ENCODE measurements at places on chromosomes 5 and 9.

- DNase-seq: no peak
These were observed 313.6 kb upstream of the PIK3R1 start for GRCh38 chr5:67901814-67902496.

- DNase-seq: no peak
These were observed 422.9 kb downstream of the EBF1 start for GRCh38 chr5:158676642-158677469.

DNA sequence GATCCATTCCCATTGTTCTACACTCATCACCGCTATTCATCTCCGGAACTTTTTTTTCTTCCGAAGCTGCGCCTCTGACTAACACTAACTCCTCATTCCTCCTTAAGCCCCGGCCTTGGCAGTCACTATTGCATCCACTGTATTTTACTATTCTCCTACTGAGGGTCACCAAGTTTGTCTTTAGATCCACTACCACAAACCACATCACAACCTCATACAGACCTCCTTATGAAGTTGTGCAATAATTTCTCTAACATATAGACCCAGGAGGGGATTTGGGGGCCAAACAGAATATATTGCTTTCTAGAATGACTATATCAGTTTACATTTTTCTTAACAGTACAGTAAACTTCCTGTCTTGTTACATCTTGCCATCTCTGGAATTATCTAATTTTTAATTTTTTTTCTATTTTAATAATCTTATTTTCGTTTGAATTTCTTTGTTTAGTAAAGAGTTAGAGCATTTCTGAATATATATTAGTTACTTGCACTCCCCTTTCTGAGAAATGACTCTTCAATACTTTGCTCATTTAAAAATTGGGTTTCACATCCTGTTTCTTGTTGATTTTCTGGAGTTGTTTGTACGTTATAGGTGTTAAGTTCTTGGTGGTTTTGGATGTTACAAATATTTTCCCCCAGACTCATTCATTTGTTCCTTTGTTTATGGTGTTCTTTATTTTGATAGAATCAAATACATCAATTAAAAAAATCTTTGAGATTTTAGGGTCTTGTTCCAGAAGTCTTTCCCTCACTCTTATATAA is 37.1 kb downstream of the DMRT2 start:
- DNase-seq: no peak

- no peak for DNase-seq
These were observed 72.1 kb downstream of the C9orf152 start for GRCh38 chr9:110135846-110136245.

GRCh38 chr5:137190441-137190840 is 308.7 kb downstream of the SPOCK1 start:
- DNase-seq: no peak

GRCh38 chr9:126842977-126843799 is 17.3 kb upstream of the ZBTB34 start:
- no peak for DNase-seq

DNA sequence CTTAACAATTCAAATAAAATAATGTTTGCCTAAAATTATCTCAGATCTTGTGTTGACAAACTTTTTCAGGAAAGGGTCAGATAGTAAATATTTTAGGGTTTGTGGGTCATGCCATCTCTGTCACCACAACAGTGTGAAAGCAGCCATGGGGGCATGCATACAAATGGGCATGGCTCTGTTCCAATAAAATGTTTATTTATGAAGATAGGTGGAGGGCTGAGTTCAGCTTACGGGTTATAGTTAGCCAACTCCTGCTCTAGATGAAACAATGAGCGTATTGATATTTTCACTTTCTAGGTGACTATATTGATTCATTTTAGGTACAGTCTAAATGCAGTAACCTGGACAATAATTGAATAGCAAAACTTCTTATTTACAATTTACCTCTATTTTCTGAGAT is 533.8 kb upstream of the CLINT1 start:
- no peak for DNase-seq

- DNase-seq: no peak
These were observed 92.0 kb downstream of the SNCAIP start for GRCh38 chr5:122404018-122404417.

DNA sequence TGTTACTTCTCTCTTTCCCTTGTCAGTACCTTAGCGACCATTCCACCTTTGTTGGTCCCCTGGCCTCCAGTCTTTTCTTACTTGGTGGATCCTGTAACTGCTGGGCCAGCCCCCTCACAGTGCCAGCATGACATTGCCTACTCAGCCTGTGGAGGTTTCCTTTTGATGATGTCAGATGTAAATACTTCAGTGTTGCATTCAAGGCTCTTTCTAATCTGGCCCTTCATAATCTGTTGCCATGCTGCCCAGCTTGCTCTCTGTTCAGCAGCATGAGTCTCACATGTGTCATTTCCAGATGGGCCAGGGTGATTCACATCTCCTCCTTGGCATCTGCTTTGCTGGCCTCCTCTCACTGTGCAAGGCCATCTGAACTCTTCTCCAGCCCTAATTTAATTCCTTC is 57.1 kb downstream of the MAST4 start:
- peak; percentile 6 for DNase-seq

DNA sequence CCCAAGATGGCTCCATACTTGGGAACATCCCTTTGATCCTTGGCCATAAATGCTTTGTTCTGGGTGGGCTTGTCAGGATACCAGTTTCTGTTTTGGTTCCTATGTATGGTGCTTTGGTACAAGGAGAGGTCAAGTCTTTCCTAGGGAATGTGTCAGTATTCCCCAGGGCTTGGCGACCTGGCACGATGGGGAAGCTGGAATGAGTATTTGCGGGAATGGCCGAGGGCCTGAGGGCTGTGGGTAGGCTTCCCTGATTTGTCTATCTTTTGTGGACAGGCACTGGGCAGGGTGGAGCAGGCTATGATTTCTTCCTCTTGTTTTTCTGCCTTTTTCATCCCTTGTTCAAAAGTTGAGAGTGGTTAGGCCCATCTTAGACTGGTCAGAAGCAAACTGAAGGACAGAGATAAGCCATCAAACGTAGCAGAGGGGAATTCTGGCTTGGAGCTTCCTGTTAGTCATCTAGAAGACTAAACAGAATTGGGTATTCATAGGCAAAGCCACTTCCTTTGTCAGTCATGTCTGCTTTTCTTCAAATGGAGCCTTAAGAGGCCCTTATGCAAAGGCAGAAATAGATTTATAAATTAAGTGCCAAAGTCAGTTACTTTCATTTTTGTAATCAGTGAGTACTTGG is 13.7 kb downstream of the DOCK2 start:
- no peak for DNase-seq

DNA sequence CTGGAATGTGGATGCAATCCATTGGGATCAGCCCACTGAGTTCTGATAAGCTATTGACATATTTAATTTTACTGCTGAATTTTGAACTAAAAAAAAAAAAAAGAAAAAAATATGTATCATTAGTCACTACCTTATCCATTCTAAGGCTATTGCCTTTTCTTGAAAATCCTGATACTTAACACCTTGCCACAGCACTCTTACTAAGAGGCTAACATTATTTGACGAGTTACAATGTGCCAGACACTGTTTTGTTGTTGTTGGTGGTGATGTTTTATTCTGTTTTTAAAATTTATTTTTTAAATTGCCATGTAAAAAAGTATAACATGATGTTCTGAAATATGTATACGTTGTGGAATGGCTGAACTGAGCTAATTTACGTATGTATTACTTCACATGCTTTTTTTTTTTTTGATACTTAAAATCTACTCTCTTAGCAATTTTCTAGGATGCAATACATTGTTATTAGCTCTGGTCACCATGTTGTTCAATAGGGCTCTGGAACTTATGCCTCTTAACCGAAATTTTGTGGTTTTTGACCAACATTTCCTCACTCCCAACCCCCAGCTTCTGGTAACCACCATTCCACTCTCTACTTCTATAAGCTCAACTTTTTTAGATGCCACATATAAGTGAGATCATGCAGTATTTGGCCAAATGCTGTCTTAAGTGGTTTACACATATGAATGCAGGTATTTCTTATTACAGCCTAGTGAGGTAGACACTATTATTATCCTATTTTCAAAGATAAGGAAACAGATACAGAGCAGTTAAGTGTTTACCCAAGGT is 134.8 kb upstream of the PCA3 start:
- DNase-seq: no peak

GRCh38 chr9:91411096-91411771 is 12.4 kb downstream of the NFIL3 start:
- no peak for DNase-seq

- DNase-seq: peak; percentile 93
These were observed 58.0 kb upstream of the SYNPO start for GRCh38 chr5:150582241-150583109.

DNA sequence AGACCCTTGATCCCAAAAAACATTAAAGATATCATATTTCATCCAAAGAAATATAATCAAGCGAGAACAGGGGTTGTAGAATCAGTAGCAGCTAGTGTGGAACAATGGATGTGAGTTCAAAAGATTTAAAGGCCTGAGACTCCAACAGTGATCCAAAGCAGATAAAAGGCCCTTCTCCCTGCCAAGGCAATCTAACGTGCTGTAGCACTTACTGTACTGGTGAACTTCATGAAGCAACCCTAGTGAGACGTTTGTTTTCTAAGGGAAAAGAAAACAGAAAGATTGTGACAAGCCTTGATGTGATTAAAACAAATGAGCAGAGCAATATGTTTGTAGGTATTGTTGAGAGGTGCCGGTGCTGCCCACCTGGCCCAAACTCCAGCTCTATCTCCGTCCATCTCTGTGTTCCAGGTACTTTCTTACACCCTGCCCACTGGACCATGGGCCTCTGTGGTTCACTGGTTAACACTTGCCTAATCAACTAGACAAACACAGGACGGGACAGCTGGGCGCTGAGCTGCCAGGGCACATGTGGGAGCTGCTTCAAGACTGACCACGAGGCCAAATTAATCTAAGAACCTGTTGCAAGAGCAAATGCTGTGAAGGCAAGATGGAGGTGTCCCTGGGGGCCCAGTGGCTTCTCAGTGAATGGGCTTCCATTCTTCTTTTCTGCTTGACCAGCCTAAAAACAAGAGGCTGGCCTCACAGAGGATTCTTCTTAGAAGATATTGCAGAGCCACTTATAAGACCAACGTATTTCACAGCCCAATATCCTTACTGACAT is 265.5 kb downstream of the CWC27 start:
- DNase-seq: no peak

DNA sequence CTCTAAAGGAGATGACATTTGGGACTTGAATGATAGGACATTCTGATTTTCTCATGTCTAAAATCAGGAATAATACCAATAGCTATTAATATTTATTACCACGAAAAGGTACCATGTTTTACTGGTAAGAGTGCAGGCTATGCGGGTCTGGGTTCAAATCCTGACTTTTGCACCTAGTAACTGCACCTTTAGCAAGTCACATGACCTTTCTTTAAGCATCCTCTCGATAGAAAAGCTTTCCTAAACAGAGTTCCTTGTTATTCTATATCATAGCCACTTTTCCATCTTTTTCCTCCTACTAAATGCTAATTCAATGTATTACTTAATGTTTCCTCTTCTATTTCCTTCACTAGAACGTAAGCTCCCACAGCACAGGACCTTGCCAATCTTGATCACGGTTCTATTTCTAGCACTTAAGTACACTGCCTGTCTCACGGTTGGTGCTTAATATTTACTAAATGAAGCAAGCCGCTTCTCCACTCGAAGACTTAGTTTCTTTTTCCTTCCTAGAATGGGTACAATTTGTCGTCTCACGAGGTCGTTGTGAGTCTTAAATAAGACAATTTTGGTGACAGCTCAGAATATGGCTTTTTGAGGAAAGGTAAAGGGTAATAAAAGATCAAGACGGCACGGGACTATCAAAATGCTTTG is 816 bp downstream of the RBM18 start:
- peak; percentile 6 for DNase-seq

DNA sequence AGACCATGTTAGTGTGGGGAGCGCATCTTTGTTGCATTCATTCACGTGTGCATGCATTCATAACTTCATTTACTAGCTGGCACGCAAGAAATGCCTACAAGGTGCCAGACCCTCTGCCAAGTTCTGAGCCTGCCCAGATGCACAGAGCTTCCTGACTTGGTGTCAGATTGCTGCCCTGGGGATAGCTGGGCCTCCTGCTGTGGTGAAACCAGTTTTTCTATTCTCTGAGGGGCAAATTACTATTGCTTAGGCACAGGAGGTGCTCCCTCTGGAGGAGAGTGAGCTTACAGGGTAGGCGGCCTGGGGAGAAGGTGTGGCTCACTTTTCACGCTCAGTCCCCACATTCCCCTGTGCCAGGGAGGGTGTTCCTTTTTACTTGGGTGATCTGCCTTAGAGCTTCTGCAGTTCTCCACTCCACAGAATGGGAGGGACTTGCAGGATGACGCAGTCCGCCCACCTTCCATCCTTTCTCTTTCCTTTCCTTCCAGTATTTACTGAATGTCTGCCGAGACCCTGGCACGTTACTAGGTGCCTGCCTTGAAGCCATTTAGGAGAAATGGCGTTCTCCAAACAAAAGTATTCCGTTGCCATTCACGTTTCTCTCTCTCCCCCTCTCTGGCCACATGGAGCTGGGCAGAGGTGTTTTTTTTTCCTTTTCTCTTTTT is 27.9 kb upstream of the CTNNA1 start:
- DNase-seq: peak; percentile 77

DNA sequence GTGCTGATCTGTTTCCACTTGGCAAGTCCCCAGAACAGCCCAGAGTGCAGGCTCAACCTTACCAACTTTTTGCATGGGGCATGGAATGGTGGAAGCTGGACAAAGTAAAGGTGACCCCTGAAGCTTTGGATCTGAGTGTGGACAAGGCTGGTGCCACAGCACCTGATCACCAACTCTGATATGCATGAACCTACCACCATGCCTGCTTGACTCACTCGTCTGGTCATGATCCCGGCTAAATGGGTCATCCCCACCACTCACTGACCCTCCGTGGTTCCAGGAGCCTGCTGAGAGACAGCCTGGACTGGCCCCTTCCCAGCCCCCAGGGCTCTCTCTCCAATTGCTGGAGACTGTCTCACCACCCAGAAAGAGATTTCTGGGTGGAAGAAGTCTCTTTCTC is 14.4 kb upstream of the SLC22A4 start:
- no peak for DNase-seq

- DNase-seq: peak; percentile 74
These were observed at the start of gene TNFSF15 for GRCh38 chr9:114805670-114806525. TNFSF15 (minus strand) TSS chr9:114806039; CDS start chr9:114806012, 27 bp downstream.

DNA sequence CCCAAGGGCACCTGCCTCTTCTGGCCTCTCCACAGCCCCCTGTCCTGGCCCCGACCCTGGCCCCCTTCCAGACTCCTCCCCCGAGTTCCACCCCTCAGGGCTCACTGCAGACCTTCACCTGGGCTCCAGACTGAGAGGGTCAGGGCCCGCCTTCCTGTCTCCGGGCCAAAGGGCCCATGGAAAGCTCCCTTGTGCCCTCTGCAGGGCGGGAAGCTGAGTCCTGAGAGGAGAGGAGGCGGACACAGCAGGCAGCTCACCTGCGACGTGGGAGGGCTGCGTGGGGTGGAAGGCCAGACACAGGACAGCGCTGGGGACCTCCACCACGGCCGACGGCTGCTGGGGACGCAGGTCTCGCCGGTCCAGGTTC is 20.6 kb downstream of the DYNC2I2 start:
- DNase-seq: peak; percentile 77

DNA sequence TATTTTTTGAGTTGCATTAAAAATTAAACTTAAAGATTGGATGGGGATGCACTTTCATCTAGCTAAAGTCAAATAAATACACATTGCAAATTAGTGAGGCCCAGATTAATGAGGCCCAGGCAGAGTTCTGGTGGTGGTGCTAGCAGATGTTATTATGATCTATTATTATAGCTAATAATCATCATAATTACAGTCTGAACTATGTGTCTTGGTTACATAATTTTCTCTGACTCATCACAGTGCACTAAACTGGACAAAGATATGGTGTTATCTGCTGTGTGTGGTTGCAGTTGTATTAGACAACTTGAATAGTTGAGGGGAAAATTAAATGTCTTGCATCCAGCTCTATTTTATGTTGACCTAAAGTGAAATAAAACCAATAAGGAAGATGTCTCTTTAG is 568.8 kb downstream of the TLR4 start:
- no peak for DNase-seq

- DNase-seq: peak; percentile 17
These were observed 1.3 kb downstream of the FGF10 start for GRCh38 chr5:44387921-44388320.
